HepG2 (cell line): ENCODE measurements at places on chromosomes 6 and 20. TPM values are rescaled to one million over a fixed set of nuclear protein-coding genes. Genes with fewer than 3 reads are reported as not detected.

DNA sequence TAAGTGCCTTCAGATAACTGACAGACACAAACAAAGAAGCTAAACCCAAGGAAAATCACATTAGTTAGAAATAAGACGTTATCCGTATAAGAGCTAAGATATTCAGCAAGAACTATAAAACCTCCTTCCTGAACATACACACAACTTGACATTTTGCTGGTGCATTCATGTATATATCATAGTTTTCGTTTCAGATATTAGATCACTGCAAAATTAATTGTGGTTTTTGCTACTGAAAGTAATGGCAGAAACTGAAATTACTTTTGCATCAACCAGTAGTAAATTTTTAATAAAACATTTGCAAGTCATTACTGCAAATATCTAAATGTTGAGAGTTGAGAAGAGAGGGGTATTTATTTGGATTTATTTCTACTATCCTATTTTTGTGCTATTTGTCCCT is 26.1 kb upstream of the KCNQ5 start:
- H3K4me1 ChIP-seq = no peaks in the 10 kb centered on the region
- H3K4me3 ChIP-seq = no peak overlapping the region
- no peaks in the 10 kb centered on the region for H3K27me3 ChIP-seq
- H3K27ac ChIP-seq = no peak overlapping the region
- H3K36me3 ChIP-seq = no peaks in the 10 kb centered on the region

- H3K4me1 ChIP-seq = peaks cover 4% of the 10 kb centered on the region; the same call in 1 of the 2 replicates
- H3K4me3 ChIP-seq = no peak overlapping the region
- no peak for DNase-seq
- H3K27me3 ChIP-seq = no peaks in the 10 kb centered on the region
Observed at GRCh38 chr20:7856756-7857155, 83.5 kb downstream of the HAO1 start.

GRCh38 chr20:62929051-62929538 is 2.8 kb upstream of the DIDO1 start:
- peak overlapping the region; percentile 23; the same call in 1 of the 2 replicates for H3K4me3 ChIP-seq
- DNase-seq = peak; percentile 50
- peak overlapping the region; percentile 33 for H3K27ac ChIP-seq
- peaks cover 19% of the 10 kb centered on the region for H3K36me3 ChIP-seq

DNA sequence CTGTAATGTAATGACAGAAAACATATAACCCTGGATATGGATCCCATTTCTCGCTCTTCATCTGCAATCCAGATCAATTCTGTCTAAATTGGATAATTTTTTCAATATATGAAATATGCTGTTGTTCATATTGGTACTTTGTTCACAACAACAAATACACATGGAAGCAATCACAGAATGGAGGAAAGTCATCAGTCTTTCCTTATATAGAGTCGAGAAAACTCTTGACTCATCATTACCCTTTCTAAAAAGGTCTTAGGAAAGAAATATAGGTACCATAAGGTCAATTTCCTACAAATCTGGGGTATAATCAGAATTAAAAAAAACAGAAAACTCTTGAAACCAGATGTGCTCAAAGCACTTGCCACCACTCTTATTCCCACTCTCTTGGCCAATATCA is 677.6 kb upstream of the ID4 start:
- no peaks in the 10 kb centered on the region for H3K4me1 ChIP-seq
- H3K27me3 ChIP-seq = no peaks in the 10 kb centered on the region
- H3K27ac ChIP-seq = no peak overlapping the region
- H3K4me3 ChIP-seq = no peak overlapping the region
- no peak for DNase-seq

DNA sequence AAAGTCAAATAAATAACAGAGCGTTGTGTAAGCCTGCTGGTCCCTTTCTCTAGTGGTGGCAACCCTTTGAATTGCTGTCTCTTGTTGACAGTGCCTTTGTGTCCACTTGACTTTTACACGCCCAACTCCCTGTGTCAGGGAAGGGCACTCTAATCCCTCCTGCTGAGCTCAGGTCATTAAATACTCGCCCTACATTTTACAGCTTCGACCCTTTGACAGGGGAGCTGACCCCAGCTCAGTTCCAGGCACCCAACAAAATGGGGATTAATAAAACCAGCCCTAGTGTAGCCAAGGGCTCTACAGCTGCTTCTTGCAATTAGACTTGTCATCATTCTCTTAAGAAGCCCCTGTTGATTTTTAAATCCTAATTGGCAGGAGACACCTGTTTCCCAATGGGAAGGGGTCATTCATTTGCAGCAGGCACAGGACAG is 308.2 kb downstream of the EYA4 start:
- H3K4me3 ChIP-seq = no peak overlapping the region
- no peaks in the 10 kb centered on the region for H3K36me3 ChIP-seq
- H3K27me3 ChIP-seq = no peaks in the 10 kb centered on the region
- H3K4me1 ChIP-seq = no peaks in the 10 kb centered on the region
- H3K27ac ChIP-seq = no peak overlapping the region

DNA sequence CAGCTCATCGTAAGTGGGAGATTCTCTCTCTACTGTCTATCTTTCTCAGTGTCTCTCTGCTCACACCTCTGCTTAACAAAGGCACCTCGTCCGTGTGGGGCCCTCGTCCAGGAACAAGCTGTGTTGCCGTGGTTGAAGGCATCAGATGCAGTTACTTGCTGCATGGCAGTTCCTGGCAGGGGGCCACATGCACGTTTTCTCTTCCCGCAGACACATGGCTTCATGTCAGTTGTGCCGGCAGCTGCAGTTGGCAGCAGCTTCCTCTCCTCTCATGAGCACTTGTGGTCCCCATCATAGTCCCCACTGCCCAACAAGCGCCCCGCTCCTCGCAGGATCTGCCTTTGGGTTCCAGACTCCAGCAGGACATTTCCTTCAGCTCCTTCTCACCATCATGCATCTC is 7.1 kb upstream of the AFDN start:
- H3K27ac ChIP-seq = no peak overlapping the region
- peaks cover 24% of the 10 kb centered on the region for H3K4me1 ChIP-seq
- H3K27me3 ChIP-seq = no peaks in the 10 kb centered on the region
- H3K4me3 ChIP-seq = no peak overlapping the region
- H3K36me3 ChIP-seq = peaks cover 8% of the 10 kb centered on the region; the same call in 2 of the 3 replicates
- DNase-seq = no peak

Gene MRPL18
- 176 and 241 TPM in 2 replicates for total RNA-seq

- H3K4me3 ChIP-seq = no peak overlapping the region
- H3K36me3 ChIP-seq = peaks cover 21% of the 10 kb centered on the region
- H3K27me3 ChIP-seq = no peaks in the 10 kb centered on the region
- DNase-seq = no peak
- H3K4me1 ChIP-seq = no peaks in the 10 kb centered on the region
Observed at GRCh38 chr20:21391972-21392352, 5.4 kb downstream of the NKX2-4 start.

Gene OR2J3
- total RNA-seq = not detected in 2 replicates

Gene HLA-DRB1
- 0.09 TPM in 1 of 2 replicates, not detected in the other for total RNA-seq
